Activated T-helper 1 cell treated with anti-CD3 and anti-CD28 coated beads, Interleukin-12 subunit alpha, Interleukin-12 subunit beta, Interleukin-2, Interleukin-4 antibody, amounts not matched to agents 30 ng/mL and 10 ng/mL and 1 ng/mL, durations not matched to agents 14 hours and 24 hours and 36 hours (primary cell): ENCODE measurements at places on chromosomes 4 and X. TPM values are rescaled to one million over a fixed set of nuclear protein-coding genes. Genes with fewer than 3 reads are reported as not detected.

DNA sequence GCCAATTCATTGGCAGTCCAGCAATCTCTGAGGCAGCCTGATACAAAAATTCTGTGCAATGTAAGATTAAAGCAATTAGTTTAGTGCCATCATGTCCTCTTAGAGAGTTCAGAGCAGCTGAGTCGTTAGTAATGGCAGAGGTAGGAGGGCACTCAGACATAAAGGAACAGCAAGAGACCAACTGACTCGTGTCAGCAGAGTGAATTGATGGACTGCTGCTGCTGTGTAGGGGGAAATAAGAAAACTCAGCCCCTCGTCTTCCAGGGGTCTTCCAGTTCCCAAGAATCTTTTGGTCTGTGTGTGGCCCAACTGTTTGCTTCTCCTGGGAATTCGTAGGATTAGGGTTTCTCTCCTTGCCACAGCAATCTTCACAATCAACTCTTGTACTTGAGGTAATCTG, 100.9 kb downstream of the TTC29 start:
- H3K4me1 ChIP-seq: no peaks in the 10 kb centered on the region
- H3K36me3 ChIP-seq: no peaks in the 10 kb centered on the region
- H3K27ac ChIP-seq: no peak overlapping the region
- no peak overlapping the region for H3K4me3 ChIP-seq

DNA sequence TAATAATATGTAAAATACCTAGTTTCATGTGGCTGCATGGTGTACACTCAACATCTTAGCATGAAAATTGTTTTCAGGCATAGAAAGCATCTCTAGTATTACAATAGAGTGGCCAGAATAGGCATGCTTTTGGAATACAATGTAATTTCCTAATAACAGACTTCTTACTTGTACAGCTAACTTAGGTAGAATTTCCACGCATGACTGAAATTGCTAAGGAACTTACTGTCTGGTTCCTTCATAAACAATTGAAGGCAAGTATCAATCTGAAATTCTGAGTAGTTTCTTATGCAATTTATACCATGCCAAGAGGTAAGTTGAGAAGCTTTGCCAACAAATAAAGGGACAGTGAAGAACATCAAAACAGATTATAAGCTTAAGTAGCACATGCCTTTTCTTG, 26.7 kb downstream of the SULT1E1 start:
- no peaks in the 10 kb centered on the region for H3K27me3 ChIP-seq
- no peaks in the 10 kb centered on the region for H3K36me3 ChIP-seq
- DNase-seq: no peak
- H3K4me1 ChIP-seq: peaks cover 9% of the 10 kb centered on the region
- no peak overlapping the region for H3K4me3 ChIP-seq

DNA sequence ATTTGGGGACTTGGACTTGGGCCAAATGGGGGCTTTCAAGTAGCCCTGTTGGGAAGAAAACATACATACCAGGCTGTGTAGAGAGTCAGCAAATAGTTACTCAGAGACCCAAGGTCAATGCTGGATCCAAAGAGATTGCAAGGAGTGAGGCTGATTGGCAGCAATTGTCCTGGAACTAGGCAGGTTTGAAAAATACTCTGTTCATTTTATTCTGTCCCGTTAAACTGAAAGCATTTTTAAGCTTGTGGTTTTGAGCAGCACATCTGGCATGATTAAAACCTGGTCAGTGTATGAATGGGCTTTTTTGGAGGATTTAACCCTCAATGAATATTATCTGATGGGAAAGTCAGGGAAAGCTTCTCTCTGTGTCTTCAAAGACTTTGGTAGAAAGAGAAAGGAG, 294.3 kb upstream of the BOD1L1 start:
- H3K27ac ChIP-seq: no peak overlapping the region
- no peaks in the 10 kb centered on the region for H3K27me3 ChIP-seq
- H3K4me3 ChIP-seq: no peak overlapping the region
- no peak for DNase-seq
- H3K36me3 ChIP-seq: no peaks in the 10 kb centered on the region

DNA sequence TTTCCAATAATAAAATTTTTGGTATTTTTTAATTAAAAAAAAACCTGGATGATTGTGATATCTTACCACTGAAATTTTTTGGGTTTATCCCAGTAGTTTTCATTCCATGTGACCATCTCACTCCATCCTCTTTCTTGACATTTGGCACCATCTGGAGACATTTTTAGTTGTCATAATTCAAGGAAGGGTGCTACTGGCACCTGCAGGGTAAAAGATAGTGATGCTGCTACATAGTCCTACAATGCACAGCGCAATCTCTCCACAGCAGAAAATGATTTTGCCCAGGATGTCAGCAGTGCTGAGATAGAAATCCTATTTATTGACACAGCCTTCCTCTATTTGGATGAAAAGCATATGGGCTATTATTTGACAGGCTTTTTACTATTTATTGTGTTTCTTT, 79.3 kb downstream of the RBPJ start:
- H3K27me3 ChIP-seq: no peaks in the 10 kb centered on the region
- no peak for DNase-seq
- H3K4me3 ChIP-seq: no peak overlapping the region

Gene ABCG2
- 0.34 TPM in 2 replicates for total RNA-seq

Gene TEX13C
- total RNA-seq: not detected in 2 replicates

- DNase-seq: no peak
- peaks cover 4% of the 10 kb centered on the region for H3K36me3 ChIP-seq
- peaks cover 13% of the 10 kb centered on the region for H3K4me1 ChIP-seq
- H3K27me3 ChIP-seq: no peaks in the 10 kb centered on the region
These were observed 42.5 kb downstream of the TMEM164 start for GRCh38 chrX:110045421-110045820.

GRCh38 chr4:134747108-134747805, 545.7 kb upstream of the PABPC4L start:
- no peak for DNase-seq
- no peaks in the 10 kb centered on the region for H3K36me3 ChIP-seq
- no peaks in the 10 kb centered on the region for H3K4me1 ChIP-seq
- H3K27ac ChIP-seq: no peak overlapping the region

DNA sequence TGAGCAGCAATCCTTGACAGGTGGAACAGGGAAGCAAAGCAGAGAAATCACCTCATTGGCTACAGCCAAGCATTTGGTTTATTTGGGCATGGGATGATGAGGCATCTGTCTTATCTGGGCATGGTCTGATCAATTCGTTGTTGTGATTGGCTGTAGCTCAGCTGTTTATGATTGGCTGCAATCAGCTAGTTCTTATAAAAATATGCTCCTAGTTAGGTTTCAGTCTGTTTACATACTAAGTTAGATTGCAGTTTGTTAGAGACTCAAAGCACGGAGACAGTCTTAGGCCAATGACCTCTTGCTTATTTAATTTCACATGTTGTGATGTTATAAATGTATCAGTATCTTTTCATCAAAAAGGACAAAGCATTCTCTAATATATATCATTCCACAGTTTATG, 312.0 kb downstream of the PDGFC start:
- H3K27ac ChIP-seq: no peak overlapping the region
- no peaks in the 10 kb centered on the region for H3K27me3 ChIP-seq
- H3K4me3 ChIP-seq: no peak overlapping the region
- no peaks in the 10 kb centered on the region for H3K36me3 ChIP-seq

DNA sequence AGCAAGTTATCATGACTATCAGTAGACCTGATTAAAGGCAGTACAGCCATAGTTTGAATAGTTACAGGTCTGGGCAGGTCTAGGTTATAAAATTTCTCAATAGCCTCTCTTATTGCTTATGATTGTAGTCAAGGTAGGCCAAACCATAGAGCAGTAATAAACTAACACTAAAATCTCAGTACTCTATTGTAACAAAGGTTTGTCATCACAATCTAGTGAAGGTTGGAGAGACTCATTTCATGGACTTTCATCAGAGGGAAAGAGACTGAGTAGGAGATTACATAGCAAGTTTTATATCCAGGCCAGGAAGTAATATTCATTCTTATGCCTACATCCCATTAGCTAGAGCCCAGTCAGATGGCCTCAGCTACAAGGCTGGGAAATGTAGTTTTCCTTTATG, 141.0 kb downstream of the ASB9 start:
- H3K4me3 ChIP-seq: no peak overlapping the region
- no peak for DNase-seq
- peaks cover 7% of the 10 kb centered on the region for H3K4me1 ChIP-seq

Gene TMPRSS11F
- not detected in 2 replicates for total RNA-seq

Gene ADAM29
- not detected in 2 replicates for total RNA-seq

GRCh38 chr4:156825074-156825473, 146.5 kb downstream of the PDGFC start:
- no peaks in the 10 kb centered on the region for H3K27me3 ChIP-seq
- no peak overlapping the region for H3K4me3 ChIP-seq
- H3K36me3 ChIP-seq: no peaks in the 10 kb centered on the region
- H3K4me1 ChIP-seq: no peaks in the 10 kb centered on the region

DNA sequence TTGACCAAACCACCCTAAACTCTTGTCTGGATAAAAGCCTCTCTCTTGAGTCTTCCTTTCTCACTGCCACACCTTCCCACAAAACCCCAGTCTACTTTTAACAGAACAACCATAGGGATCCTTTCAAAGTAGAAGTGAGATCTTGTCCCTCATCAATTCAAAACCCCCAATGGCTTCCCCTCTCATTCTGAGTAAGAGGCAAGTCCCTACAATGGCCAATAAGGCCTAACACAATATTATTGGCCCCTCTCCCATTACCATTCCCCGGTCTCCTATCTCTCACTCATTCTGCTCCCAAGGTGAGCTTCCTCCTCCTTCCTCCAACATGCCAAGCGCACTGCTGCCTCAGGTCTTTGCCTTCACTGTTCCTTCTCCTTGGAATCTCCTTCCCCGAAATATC, 57.1 kb downstream of the REELD1 start:
- no peaks in the 10 kb centered on the region for H3K27me3 ChIP-seq
- H3K4me1 ChIP-seq: no peaks in the 10 kb centered on the region
- no peak for DNase-seq

DNA sequence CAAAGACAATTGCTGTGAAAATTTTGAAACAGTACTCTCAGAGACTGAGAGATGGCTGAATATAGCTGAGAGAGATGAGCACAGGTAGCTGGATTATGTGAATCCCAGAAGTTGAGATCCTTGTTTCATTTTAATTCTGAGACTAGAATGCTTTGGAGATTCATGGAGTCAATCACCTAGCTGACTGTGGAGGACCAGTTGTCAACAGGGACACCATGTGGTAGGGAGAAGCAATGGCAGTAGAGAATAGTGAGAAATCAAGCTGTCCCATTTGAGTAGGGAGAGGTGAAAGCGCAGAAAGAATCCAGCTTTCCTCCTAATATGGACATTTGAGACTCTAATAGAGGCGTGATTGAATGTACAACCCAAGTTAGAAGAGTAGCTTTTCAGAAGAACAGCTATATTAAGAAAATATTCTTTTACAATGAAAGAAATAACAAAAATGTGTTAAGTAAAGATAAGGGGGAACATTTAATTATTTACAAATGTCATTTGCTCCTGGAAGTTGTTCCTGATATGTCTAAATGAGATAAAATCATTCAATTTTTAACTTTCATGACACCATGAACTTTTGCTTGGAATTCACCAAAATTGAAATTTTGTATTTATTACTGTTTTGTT, 30.3 kb upstream of the GLRB start:
- H3K4me1 ChIP-seq: no peaks in the 10 kb centered on the region
- H3K36me3 ChIP-seq: no peaks in the 10 kb centered on the region
- no peaks in the 10 kb centered on the region for H3K27me3 ChIP-seq
- no peak overlapping the region for H3K27ac ChIP-seq

DNA sequence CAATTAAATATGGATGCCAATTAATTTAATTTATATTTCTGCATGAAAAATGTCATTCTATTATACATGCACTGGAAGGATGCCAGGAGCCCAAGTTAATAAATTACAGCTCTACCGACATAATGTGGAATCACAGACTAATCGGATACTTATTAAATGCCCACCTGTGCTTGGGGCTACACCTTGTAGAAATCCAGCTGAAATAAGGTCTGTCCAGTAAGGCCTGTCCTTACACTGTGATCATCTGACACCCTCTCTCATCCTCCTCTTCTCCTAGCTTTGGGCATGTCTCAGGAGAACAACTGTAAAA, 6.0 kb upstream of the SHISA3 start:
- peaks cover under 1% of the 10 kb centered on the region for H3K4me1 ChIP-seq
- H3K4me3 ChIP-seq: no peak overlapping the region

- H3K4me1 ChIP-seq: no peaks in the 10 kb centered on the region
- no peak overlapping the region for H3K27ac ChIP-seq
- H3K36me3 ChIP-seq: peaks cover 45% of the 10 kb centered on the region
- no peak overlapping the region for H3K4me3 ChIP-seq
- no peak for DNase-seq
- no peaks in the 10 kb centered on the region for H3K27me3 ChIP-seq
These were observed 26.5 kb downstream of the ADH5 start for GRCh38 chr4:99062120-99062519.

Gene ATXN3L
- total RNA-seq: not detected in 2 replicates

DNA sequence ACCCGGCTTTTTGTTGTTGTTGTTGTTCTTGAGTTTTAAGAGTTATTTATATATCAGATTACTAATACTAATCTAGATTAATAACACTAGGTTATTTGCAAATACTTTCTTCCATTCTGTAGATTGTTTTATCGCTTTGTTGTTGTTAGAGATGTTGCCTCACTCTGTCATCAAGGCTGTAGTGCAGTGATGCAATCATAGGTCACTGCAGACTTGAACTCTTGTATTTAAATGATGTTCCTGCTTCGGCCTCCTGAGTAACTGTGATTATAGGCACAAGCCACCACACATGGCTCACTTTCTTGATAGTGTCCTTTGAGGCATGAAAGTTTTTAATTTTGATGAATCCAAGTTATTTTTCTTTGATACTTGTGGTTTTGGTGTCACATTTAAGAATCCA, 129.0 kb downstream of the VSIG4 start:
- no peaks in the 10 kb centered on the region for H3K27me3 ChIP-seq
- no peak overlapping the region for H3K4me3 ChIP-seq
- no peaks in the 10 kb centered on the region for H3K36me3 ChIP-seq
- no peak overlapping the region for H3K27ac ChIP-seq
- H3K4me1 ChIP-seq: no peaks in the 10 kb centered on the region

DNA sequence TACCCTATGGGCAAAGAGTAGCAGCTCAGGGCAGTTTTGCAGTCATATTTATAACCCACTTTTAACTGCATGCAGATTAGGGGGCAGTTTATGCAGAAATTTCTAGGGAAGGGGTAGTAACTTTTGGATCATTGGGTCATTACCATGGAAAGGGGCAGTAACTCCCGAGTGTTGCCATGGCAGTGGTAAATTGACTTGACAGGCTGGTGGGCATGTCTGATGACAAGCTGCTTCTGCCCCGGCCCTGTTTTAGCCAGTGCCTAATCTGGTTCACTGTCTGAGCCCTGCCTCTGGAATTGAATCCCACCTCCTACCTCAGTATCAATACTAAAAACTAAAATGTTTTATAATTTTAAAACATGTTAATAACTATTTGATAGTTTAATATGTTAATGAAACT, 362.1 kb upstream of the ATOH1 start:
- no peak overlapping the region for H3K27ac ChIP-seq
- no peaks in the 10 kb centered on the region for H3K4me1 ChIP-seq
- H3K36me3 ChIP-seq: no peaks in the 10 kb centered on the region
- H3K4me3 ChIP-seq: no peak overlapping the region
- H3K27me3 ChIP-seq: no peaks in the 10 kb centered on the region
- no peak for DNase-seq

Gene IL1RAPL2
- not detected in 2 replicates for total RNA-seq

Gene RPS6KA6
- total RNA-seq: not detected in 2 replicates
